ENCODE measurements at places on chromosomes 2 and 18.
A peak's percentile ranks its signal among the peaks of the same experiment; 100 is the strongest.

GRCh38 chr2:193228276-193228675 is 1033.5 kb upstream of the TMEFF2 start:
- no peak for DNase-seq

- DNase-seq, result no peak
Measured at GRCh38 chr2:215929602-215930335, 83.6 kb downstream of the MREG start.

DNA sequence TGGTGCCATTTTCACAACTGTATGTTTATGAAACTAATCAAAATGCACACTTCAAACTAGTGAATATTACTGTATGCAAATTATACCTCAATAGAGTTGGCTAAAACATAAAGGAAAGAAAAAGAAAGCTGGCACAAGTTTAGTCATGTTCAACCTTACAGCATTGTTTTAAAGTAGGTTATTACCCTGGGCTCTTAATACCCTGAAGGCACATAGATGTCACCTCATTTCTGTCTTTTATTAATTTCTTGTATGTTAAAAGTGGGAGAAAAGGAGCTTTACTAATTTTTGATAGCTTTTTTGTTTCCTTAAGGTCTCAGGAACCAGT is 32.7 kb downstream of the TMEM131 start:
- no peak for DNase-seq

DNA sequence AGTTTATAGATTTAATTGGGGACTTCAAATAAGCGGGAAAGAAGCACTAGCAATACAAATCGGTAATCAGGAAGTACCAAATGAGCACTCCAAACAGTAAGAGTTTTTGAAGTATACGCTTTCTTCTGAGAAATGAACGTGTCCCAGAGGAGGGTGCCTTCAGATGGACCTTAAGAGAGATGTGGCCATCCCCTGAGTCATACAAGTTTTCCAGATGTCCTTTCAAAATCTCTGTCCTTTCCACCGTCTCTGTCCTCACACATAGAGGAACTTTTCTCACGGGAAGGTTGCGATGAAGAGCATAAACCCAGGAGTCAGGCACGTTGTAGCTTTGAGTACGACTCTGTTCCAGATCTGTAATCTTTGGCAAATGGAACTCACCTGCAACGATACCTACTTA is 1.7 kb upstream of the SMAD2 start:
- no peak for DNase-seq

DNA sequence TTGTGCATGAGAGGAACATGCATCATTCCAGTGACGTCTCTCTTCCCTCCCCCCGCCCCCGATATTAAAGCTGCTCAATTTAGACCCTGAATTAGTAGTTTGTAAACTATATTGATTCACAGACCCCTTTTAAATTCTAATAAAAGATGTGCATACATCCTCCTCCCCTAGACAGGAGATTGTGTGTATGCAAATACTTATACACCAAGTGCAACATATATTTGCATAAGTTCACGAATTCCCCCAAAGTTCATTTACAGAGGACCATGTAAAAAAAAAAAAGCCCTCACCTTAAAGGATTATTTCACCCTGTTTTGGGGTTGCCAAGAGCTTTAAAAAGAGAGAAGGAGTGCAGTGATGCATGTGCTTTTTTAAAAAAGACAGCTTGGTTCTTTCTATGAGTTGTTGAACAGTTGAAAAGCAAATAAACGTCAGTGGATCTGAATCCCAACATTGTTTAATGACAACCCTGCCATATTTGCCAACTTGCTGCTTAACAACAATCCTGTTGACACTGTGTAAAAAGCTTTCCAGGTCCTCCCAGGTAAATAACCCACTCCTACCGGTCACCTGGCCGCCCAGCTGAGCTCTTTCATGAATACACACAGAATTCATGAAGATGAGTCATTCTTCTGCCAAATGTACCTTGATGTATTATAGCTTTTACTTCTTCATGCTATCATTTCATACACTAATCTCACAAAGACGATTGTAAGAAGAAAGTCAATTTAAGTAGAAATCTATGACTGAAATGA is 211.5 kb downstream of the IKZF2 start:
- no peak for DNase-seq

DNA sequence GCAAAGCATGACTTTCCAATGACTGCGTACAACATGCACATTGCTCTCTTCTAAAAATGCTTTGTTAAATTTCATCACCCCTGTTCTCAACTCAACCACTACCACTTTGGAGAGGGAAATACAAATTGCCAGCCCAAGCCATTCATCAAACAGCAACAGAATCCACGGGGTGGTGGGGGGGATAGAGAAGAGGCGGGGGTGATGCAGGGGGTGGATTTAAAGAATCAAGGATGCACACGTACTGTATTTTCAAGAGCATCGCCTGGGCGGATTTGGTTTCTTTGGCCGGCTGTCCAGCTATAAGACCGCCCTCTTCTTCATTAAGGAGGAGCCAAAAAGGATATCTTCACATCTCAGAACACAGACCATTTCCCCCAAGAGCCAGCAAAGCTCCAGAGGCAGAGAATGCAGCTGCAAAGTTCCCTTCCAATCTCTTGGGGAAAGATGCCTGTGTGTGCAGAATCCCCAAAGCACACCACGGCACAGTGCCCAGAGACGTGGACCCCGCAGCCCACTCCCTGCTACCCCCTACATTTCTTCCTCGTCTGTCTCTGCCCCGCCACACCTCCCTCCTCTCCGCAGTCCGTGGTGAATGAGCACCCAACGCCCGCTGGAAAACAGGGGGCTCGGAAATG is 977 bp downstream of the SLC8A1 start:
- no peak for DNase-seq

DNA sequence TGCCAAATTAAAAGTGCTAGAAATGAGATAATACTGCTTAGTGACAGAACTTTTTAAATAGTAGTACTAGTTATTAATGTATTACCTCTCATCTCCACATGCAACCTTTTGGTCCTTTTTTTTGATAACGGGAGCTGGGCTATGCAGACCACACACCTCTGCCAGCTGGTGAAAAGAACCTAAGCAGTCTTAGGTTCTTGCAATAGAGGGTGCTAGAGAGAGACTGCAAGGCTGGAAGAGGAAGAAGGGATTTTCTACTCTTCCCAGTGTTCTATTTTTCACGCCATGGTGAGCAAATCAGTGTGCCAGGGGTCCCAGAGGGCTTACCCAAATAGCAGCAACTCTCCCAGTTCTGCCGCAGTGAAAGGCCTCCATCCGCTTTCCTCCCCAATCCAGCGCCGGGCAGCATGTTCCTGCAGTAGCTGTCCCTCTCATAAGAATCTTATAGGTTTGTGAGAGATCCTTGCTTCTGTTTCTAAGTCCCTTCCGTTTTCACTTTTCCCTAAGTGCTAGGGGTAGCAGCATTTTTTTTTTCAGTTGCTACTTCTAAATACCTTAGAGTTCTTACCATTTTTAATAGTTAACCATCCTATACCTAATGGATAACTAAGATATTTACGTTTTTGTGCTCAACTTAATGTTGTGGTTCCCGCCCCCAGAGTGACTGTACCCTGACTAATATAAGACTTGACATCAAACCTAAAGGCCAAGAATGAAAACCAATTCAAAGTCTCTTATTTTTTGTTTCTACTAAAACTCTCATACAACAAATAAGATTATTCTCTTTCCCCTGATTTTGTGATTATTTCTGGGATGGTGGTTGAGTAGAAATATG is 69.4 kb upstream of the UBE2E3 start:
- DNase-seq, result no peak

DNA sequence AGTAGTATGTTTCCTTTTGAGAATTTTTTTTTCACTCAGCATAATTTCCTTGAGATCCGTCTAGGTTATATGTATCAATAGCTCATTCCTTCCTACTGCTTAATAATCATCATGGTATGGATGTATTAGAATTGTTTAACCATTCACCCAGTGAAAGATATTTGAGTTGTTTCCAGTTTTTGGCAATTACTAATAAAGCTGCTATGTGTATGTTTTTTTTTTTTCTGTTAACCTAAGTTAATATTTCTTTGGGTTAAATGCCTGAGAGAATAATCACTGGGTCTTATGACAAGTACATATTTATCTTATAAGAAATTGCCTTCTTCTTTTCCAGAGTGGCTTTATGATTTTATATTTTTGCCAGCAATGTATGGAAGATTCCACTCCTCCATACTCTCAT is 96.4 kb upstream of the ST6GAL2 start:
- no peak for DNase-seq

DNA sequence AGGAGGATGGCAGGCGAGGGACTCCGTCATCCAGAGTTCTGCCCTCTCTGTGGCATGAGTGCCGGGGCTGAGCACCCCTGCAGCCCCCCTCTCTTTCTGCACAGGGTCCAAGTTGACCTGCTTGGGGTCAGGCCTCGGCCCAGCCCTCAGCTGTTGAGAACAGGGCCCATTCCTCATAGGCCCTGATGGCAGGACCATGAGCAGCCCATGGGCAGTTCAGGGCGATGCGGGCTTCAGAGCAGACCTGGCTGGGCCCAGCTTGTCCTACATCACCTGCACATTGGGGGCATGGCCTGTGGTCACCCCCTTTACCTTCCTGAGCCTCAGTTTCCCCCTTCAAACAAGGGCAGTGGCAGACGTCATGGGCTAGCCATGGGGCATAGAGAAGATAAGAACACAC is 238.1 kb downstream of the SEPTIN10 start:
- DNase-seq, result no peak

DNA sequence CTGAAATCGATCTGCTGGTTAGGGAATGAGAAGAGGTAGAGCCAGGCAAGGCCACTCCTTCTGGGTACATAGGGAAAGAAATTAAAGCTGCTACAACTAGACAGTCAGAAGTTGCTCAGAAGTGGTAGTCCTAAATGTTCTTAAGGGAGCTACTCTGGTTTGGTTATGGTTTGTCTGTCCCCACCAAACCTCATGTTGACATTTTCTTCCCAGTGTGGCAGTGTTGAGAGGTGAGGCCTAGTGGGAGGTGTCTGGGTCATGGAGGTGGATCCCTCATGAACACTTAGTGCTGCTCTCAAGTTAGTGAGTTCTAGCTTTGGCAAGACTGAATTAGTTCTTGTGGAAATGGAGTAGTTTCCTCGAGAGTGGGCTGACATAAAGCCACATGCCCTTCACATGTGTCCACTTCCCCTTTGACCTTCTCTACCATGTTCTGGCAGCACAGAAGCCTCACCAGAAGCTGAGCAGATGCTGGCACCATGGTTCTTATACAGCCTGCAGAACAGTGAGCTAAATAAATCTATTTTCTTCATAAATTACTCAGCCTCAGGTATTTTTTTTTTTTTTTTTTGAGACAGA is 14.7 kb downstream of the RNF103 start:
- DNase-seq, result no peak

DNA sequence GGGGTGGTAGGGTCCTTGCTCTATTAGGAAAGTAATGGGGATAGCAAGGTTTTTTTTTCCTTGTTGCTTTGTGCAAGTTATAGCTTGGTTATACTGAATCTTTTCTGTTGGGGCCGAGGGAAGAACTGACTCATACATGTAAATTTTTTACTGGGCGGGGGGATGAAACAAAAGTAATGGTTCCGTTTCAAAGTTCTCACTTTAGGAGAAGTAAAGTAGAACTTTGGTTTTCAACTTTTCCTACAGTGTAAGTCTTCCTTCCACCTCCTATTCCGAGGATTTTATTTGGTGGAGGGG is 1.1 kb downstream of the AFTPH start:
- peak; percentile 32 for DNase-seq

DNA sequence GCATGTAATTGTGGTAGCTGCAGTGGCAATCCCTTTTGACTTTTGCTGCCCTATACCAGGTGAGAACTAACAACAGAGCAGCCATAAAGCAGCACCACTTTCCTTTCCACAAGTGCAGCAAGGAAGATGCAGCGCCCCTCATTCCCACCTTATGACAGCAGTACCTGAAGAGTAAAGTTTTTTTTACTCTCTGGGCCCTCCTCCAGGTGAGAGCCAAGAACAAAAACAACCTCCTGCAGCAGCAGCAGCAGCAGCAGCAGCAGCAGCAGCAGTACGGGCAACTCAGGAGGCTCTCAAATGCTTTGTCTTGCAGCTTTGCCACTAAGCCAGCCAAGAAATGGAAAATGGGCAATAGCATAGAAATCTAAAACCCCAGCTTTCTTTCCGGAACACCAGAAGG is 397.5 kb downstream of the FIGN start:
- no peak for DNase-seq

DNA sequence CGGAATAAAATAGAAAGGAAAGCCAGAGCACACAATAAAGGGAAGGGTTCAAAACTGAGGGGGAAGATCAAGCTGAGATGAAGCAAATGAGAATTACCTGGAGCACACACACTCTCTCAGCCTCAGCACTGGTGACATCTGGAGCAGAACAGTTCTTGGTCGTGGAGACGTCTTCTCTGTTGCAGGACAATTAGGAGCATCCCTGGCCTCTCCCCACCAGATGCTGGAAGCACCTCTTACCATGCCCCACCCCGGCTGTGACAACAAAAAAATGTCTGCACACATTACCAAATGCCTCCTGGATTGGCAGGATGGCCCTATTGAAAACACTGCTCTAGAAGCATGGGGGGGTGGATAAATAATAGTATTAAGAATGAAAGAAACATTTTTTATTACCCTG is 43.6 kb upstream of the MAP3K20 start:
- no peak for DNase-seq

GRCh38 chr2:109558076-109558882 is 55.5 kb downstream of the SEPTIN10 start:
- DNase-seq, result no peak

GRCh38 chr18:76923485-76924085 is 101.2 kb downstream of the ZNF236 start:
- DNase-seq, result no peak

DNA sequence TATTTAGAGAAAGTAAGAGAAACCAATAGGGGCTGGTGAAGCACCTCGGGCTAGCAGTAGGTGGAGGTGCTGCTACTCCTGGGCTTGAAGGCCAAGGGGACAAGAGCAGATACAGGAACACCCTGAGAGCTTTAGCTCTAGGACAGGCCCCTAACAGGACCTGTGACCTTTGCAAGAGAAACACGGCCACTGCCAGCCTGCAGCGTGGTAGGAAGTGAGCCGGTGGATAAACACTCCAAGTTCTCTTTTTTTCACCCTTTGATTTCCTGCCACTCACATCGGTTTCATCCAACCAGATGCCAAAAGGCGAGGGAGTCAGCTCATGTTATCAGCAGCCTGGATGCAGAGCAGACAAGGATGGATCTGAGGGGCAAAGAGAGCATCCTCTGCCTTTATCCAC is 66.8 kb upstream of the SPRED2 start:
- DNase-seq, result no peak

All from GM06990 (cell line).